Glomerular endothelial cell (primary cell): ENCODE measurements at places on chromosomes 16 and 17.

- no peak for DNase-seq
These were observed 3.2 kb downstream of the KIFC3 start for GRCh38 chr16:57798953-57799599.

- no peak for DNase-seq
These were observed 4.0 kb downstream of the TAC4 start for GRCh38 chr17:49843774-49844350.

DNA sequence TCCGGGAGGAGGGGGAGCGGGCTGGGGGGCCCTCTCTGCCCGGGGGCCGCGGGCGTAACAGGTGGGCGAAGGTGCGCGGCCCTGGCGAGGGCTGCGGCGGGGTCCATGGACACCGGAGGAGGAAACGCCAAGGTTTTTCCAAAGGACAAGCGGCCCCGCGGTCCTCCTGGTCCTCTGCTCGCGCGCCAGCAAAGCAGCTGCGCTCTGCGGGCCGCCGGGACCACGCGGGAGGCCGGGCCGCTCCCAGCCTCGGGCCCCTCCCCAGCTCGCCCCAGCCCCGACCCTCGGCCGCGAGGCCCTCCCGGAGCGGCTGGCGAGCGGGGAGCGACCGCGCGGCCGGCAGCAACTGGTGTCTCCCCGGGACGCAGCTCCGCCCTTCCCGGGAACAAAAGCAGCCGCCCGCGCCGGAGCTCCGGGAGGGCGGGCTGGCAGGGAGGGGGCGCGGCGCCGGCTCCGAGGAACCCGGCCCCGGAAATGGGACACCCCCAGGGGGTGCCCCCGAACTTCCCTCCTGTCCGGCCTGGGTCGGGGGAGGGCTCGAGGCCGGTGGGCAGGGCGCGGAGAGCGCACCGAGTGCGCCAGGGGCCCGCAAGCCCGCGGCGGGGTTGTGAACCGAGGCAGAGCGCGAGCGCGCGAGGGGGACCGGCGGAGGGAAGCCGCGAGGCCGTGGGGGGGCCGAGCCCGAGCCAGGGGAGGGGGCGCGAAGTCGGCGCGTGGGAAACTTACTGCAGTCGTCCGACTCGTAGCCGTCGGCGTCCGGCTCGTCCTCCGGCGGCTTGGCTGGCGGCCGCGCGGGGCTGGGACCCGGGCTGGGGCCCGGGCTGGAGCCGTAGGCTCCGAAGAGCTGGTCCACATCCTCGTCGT lies 837 bp downstream of the DOC2B start:
- no peak for DNase-seq

- no peak for DNase-seq
These were observed 16.2 kb upstream of the MYH3 start for GRCh38 chr17:10673312-10673711.

DNA sequence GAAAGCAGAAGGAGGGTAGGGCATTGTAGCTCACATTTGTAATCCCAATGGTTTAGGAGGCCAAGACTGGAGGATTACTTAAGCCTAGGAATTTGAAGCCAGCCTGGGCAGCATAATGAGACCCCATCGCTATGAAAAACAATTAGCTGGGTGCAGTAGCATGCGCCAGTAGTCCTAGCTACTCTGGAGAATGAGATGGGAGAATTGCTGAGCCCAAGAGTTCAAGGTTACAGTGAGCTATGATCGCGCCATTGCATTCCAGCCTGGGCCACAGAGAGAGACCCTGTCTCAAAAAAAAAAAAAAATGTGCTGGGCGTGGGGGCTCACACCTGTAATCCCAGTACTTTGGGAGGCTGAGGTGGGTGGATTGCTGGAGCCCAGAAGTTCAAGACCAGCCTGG lies 5.0 kb downstream of the ATF7IP2 start:
- DNase-seq, result no peak

DNA sequence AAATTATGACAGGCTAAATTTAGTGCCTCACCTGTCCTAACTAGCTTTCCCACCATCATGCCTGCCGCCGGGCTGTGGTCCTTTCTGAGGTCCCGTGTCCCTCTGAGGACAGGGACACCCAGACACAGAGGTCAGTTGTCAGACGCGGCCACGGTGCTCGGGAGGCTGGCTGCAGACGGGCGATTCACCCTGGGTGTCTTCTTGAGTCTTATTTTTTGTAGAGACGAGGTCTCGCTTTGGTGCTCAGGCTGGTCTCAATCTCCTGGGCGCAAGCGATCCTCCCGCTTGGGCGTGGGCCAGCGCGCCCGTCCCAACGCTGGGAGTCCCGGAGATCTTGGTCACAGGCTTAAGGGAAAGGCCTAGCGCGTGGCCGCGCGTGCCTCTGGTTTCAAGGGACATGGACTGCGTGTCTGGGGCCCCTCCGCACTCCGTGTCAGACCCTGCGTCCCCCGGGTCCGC lies 797 bp upstream of the RAB11FIP3 start:
- no peak for DNase-seq

- DNase-seq, result no peak
These were observed 23.2 kb upstream of the DUSP14 start for GRCh38 chr17:37466471-37466870.

DNA sequence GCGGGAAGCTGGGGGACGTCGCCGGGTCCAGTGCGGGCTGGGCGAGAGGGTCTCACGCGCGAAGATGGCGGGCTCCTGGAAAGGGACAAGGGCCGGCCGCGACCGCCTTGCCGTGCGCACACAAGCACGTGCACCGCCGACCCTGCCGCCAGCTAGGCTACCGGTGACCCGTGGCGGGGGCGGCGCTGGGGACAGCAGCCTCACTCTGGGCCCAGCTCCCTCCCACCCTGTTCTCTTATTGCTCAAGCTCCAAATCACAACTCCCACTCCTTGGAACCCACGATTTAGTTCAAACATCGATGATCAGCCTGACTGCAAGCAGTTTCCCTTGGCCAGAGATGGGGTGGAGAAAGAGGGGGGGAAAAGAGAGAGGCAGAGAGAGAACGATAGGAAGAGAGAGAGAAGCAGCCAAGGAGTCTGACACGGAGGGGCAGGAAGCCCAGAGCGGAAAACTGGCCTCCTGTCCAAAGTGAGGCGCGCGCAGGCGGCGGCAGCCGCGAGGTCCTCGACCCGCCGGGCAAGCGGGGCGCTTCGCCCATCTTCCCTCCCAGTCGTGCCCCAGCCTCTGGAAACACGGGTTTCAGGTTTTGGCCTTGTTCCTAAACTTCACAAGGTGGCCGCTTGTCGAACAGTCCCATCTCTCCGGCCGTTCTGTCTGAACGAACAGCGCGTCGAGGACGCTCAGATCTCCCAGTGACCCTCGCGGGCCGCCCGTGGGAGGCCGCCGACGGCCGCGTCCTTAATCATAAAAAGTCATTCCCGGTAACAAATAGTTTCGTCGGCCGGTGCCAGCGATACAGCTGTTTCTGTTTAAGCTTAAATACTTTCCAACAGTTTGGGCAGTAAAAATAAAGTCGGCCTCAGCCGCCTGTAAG lies 1.7 kb upstream of the CBX8 start:
- DNase-seq, result no peak

- DNase-seq, result no peak
These were observed 2.7 kb upstream of the RRAD start for GRCh38 chr16:66927918-66928649.

DNA sequence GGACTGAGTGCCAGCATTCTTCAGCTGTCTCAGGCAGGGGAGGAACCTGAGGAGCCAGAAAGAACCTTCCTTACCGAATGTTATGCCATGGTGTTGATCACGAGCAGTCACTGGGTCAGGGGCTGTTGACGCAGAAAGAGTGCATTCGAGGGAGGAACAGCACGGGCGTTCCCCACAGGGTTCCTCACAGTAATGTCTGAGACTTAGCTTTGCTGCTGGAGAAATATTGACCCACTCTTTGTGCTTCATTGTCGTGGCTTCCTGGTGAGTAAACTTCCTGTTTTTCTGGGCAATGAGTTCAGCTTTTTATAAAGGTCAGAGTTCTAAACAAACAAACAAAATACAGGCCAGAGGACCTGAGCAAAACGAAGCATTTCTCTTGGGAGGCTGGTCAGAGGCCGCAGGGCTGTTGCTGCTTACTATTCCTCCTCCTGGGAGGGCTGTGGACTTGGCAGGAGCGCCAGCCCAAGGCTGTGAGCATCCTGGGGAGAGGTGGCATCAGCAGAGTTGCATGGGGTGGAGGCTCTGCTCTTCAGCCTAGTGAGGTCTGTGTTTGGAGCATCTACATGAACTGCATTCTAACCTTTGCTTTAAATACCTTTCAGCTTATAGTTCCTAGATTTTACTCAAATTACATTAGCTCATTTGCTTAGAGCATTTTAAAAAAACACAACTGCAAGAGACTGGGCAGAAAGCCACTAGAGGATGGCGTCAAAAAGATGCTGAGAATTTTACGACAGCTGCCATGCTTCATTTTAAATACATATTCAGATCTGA lies 143.1 kb upstream of the CACNG5 start:
- peak; percentile 82 for DNase-seq

- DNase-seq, result no peak
These were observed 28.4 kb upstream of the MED13 start for GRCh38 chr17:62093188-62094155.
